ENCODE measurements at places on chromosomes 1 and 21.

DNA sequence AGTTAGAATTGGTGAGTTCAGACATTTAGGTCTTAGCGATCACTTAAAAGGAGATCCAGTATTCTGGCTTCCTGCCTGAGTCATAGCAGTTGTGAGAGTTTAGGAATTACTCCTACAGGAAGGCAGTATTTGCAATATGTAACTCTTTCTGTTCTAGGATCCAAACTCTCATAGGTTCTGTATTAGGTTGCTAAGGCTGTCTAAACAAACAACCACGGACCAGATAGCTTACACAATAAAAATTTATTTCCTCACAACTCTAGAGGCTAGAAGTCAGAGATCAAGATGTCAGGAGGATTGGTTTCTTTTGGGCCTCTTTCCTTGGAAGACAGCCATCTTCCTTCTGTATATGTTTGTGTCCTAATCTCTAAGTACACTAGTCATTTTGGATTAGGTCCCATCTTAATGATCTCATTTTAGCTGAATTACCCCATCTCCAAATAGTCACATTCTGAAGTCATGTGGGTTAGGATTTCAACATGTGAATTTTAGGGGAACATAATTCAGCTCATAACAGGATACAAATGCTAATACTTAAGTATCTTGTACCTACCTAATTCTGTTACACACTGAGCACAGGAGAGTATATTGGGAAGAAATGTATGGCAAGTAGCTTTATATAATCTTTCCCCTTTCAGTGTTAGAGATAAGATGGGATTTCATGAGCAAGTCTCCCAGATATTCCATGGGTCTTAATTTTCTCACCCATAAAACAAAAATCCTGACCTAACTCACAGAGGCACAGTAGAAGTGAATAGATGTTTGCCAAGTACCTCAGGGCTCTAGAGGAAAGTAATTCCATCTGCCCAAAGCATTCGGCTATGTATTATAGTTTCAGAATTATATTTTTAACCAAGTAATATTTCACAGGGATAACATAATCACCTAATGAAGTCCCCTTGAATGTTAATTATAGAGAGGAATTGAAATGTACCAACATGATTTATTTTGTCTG lies 144.4 kb downstream of the PTBP2 start:
- no peak for DNase-seq

DNA sequence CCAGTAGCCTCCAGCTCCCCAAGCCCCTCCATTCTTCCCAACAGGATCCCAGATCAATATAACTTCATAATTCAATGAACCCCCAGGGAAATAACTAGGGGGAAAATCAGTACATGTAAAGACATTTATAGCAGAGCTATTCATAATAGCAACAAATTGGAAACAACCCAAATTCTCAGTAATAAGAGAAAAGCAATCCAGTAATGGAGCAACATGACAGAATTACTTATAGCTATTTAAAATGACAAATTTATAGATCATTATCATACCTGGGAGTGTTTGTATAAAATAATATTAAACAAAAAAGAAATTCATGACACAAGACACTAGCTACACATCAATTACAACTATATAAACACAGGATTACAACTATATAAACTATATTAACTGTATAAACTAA lies 20.2 kb downstream of the PLEKHA6 start:
- no peak for DNase-seq

DNA sequence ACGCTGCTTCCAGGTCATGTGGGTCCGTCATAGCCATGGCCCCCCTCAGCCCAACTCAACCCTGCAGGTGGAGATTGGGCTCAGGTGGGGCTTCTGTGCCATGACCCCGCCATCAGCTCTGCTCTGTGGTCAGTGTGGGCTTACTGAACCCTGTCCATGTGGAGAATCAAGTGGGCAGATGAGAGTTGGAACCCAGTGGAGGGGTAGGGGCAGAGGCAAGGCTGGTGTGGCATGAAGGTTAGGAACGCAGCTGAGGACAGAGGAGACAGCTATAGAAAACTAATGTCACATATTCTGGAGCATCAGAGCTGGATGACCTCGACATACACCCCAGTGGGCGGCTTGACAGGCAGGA lies 355.9 kb downstream of the PTPRU start:
- DNase-seq, result no peak

DNA sequence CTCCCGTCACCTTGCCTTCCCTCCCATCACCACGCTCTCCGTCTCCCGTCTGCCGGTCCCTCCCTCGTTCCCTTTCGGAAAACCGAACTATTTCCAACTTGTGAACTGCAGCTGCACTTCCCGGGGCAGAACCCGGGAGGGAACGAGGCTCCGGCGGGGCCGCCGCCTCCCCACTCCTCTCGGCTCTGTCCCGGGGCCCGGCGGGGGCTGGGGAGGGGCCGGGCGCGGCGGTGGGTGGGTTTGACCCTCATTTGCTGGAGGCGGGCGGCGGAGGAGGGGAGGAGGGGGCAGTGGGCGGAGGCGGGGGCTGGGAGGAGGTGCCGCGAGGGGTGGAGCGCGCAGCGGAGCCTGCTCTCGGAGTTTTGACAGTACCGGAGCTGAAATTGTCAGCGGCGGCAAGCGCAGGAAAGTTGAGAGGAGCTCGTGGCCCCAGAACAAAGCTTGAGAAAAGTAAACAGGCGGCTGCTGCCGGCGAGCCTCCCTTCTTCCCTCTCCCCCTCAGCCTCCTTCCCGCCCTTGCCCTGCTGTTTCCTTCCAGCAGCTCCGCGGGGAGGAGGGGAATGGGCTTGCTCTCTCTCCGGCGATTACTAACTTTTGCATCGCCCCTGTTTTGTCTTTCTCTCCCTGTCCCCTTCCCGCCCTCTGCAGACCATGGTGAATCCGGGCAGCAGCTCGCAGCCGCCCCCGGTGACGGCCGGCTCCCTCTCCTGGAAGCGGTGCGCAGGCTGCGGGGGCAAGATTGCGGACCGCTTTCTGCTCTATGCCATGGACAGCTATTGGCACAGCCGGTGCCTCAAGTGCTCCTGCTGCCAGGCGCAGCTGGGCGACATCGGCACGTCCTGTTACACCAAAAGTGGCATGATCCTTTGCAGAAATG lies 2.9 kb downstream of the LMO4 start:
- no peak for DNase-seq

DNA sequence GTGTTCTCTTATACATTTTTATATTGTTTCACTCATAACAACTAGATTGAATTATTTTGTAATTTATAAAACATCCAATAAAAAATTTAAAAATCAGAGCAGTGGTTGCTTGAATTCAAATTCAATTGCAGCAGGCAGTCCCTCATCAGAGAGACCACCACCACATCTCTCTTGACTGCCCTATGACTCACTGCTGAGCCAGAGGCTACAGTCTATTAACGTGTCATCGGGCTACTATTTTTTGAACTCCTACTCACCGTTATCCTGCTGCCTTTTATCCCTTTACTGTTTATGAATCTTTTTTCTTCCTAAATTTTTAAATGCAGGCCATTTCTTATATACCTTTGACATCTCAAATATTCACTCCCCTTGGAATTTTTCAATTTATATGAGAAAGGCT lies 144.7 kb downstream of the BARHL2 start:
- DNase-seq, result no peak

- DNase-seq, result no peak
Observed at GRCh38 chr21:32035617-32036016, 162.8 kb downstream of the HUNK start.

- no peak for DNase-seq
Observed at GRCh38 chr1:96492236-96492635, 229.3 kb upstream of the PTBP2 start.

GRCh38 chr1:36137776-36138175 lies 11.5 kb downstream of the TRAPPC3 start:
- DNase-seq, result peak; percentile 76

DNA sequence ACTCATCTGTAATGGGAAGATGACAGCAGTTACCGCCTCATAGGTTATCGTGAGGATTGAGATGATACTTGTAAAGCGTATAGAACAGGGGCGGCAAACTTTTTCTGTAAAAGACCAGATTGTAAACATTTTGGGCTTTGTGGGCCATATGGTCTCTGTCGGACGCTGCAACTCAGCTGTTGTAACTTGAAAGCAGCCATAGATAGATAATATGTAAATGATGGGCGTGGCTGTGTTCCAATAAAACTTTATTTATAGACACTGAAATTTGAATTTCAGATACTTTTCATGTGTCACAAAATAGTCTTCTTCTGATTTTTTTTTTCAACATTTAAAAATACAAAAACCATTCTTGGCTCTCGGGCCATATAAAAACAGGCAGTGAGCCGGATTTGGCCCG lies 15.8 kb downstream of the ACTL8 start:
- no peak for DNase-seq

GRCh38 chr1:76300556-76300955 lies 226.0 kb downstream of the ST6GALNAC3 start:
- DNase-seq, result no peak

GRCh38 chr1:16101623-16102022 lies 28.2 kb upstream of the FAM131C start:
- no peak for DNase-seq

DNA sequence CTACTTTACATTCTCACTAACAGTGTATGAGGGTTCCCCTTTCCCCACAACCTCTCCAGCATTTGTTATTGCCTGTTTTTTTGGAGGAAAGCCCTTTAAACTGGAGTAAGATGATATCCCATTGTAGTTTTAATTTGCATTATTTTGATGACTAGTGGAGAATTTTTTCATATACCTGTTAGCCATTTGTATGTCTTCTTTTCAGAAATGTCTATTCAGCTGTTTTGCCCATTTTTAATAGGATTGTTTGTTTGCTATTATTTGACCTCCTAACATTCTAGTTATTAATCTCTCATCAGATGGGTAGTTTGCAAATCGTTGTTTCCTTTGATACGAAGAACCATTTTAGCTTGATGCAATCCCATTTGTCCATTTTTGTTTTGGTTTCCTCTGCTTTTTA lies 165.0 kb downstream of the GLUL start:
- no peak for DNase-seq

GRCh38 chr1:8384577-8384976 lies 66.7 kb downstream of the SLC45A1 start:
- no peak for DNase-seq

DNA sequence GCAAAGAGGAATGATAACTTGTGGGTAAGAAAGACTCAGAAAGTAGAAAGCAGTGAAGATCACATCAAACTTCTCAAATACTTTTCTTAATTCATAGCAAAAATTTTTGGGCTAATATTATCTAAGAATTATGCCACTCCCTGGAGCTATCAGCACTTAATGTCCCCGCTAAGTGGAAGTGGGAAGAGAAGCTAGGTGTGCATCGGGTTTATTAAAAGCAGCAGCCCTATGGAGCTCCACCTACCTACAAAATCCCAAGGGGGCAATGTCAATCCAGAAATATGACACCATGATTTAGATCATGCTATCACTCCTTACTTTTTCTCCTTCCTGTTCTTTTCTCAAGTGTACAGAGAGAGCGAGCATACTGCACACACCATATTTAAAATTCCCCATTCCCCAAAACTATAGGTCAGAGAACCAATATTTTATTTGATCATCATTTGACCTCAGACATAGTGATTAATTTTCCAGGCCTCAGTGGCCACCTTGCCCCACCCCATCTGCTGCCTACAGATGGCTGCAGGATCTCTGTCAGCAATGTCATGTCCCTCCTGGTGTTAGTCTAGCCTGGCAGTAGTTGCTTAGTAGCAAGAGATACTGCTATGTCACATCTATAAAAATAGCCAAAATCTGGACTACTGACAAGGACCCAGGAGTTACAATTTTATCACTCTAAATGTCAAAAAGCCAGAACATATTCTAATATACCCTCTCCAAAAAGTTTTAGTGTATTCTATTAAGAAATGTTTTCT lies 66.6 kb downstream of the MAP3K21 start:
- no peak for DNase-seq

GRCh38 chr1:185213091-185213490 lies 56.1 kb downstream of the SWT1 start:
- no peak for DNase-seq

DNA sequence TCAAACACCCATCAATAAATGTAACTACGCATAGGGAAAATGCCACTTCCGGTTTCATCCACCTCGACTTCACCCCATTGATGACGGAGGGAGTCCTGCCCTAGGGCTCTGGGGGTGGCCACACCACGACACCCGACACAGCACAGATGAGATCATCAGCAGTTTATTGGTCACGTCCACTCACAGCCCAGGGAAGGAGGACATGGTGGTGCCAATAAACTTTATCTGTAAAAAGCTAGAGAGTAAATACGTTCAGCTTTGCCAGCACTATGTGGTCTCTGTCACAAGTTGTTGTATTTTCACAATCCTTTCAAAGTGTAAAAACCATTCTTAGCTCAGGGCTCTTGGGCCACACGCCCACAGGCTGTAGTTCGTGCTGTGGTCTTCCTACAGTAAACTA lies 16.3 kb downstream of the SETD4 start:
- DNase-seq, result no peak

DNA sequence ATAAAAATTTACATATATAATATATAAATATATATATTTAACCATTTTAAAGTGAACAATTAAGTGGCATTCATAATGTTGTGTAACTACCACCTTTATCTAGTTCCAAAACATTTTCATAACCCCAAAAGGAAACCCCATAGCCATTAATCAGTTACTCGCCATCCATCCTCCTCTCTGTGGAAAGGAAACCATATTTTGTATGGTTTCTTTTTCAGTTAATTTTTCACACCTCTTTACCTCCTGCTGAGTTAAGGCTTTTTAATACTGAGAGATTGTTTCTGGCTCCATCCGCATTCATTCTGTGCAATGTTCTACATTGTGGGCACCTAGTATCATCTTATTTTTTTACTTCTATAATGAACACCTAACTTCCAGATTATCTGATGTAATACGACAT lies 512.1 kb downstream of the LMO4 start:
- DNase-seq, result no peak

DNA sequence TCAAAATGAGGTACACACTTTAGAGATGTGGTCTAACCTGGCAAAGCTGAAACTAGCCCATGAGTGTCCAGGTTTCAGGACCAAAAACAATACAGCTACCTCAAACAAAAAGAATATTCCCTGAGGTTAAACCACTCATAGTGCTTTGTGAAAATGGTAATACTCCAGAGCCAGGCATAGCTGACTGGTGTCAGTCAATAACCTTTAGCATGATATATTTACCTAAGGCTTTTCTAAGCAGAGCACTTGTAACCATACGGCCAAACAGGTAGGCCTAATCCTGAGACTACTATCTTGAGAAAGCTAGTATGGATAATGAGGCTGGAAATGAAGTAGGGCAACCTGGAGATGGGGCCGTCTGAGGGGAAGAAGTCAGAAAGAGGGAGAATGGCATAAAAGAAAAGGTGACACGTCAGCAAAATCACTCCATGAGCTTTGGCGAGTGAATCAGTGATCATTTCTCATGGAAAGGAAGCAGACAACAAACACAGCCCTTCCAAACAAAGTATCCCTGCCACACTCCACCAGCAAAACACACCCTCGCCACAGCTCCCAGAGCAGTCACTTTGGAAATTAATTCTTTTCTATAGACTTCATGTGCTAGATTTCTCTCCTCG lies 1.7 kb upstream of the LRRC52 start:
- DNase-seq, result no peak

GRCh38 chr1:110455151-110455550 lies 4.2 kb downstream of the PROK1 start:
- DNase-seq, result no peak

- DNase-seq, result no peak
Observed at GRCh38 chr1:156101880-156102279, 12.6 kb upstream of the LMNA start.
